ENCODE measurements at places on chromosomes 2 and 18. TPM values are rescaled to one million over a fixed set of nuclear protein-coding genes. Genes with fewer than 3 reads are reported as not detected.

AGXT gene
- total RNA-seq: 0.32 TPM

FOXD4L1 gene
- total RNA-seq: not detected

OR6B2 gene
- not detected for total RNA-seq

PLGLB1 gene
- not detected for total RNA-seq

FRZB gene
- 5.5 TPM for total RNA-seq

DNA sequence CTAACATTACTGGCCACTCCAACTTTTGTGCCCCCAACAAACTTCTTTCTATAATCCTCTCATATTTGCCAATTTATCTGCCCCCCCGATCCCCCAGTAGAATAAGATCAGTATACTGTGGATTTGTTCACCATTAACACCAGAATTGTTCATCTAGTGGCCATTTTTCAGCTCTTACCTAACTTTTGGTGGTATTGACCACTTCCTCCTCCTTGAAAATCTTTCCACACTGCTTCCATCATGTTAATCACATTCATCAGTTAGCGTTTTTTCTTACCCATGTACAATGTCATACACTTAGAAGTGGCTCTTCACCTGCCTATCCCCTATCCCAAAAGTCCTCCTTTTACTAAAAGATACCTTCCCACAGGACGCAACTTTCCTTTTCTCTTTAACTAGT, 6.1 kb downstream of the IMPACT start:
- no peak for DNase-seq

DNA sequence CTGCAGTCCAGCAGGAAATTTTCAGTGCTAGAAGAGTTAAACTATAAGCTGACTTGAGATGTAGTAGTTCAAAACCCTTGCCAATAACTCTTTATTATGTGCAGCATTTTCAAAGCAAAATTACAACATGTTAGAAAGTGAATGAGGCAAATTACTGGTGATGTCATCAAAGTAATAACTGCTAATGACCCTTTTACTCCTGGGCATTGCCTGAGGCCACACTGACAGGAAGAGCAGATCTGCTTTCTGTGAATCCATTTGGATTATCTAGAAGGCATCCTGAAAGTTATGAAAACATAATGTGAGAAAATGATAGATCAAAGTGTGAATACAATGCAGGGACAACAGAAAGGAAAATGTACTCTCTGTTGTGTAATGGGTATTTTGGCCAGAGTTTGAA, 139.6 kb upstream of the TRIB2 start:
- no peak for DNase-seq

DNA sequence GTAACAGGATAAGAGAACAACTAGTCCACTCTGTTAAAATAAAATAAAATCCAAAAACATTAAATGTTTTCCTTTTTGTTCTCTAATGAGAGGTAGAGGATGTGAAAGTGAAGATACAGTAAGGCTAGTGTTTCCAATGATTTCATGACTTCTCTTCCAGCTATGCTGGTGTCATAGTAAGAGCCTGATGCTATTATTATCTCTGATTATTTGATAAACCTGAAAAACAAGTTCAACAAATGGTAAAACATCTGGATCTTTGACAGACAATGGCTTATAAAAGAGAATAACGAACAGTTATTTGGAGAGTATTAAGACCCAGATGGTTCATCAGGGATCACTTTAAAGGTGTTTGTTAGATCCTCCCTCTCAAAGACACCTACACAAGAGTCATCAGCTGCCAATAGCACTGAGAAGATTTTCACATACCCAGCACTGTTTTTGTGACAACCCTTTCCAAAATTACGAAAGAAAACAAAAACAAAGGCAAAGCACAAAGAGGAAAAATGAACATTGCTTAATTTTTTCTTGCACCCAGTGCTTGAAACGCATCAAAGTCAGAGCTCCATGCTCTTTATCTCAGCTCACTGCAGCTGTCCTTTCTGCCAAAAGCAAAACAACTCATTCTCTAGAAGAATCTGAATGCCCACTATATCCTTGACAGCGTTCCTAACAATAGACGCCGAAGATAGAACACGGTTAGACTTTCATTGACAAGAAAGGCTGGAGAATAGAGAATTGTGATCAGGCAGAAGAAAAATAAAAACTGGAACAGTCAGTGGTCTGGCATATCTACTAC, 168.6 kb downstream of the SLC8A1 start:
- no peak for DNase-seq

DNA sequence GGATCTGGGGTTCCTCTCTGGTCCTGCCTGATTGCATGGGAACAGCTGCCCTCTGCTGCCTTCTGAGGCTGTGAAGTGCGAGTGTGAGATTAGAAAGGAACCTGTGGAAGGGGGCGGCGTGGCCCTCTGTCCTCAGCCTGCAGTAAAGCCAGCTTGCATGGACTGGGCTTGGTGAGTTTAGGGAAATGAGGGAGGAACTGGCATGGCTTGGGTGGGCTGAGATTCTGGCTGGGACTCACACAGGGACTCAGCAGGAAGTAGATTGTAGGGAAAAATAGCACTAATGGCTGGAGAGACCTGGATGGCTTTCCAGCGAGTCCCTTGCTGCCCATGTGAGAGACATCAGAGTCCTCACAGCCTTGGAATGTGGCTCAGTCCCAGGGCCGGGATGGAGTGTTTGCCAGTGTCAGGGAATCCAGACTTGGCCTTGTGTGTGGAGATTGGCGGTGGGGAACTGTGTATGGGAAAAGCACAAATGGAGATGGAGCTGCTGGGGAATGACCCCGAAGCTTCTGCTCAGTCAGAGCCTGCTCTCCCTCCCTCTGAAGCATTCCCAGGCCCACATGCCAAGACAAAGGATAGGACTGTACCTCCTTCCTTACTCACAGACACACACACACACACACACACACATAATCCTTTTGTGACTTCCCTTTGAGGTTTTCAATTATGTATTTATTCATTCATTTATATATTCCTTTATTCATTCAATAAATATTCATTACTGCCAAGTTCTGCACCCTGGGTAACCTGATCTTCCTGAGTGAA, 115.4 kb downstream of the ACAA2 start:
- no peak for DNase-seq

DNA sequence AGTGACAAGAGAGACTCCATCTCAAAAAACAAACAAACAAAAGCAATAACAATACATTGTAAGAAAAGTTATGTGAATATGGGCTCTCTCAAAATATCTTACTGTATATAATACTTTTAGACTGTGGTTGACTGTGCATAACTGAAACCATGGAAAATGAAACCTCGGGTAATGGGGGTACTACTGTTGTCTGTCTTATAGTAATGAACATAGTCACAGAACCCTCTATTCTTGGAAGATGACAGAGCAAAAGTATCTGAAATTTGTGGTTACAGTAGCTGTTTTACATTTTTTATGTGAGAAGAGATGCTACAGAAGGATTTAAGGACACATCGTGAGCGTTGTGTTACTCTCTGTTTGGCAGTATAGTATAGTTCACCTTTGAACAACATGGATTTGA, 60.5 kb downstream of the MAP4K4 start:
- DNase-seq: no peak

- no peak for DNase-seq
These were observed 81.4 kb downstream of the DCDC2C start for GRCh38 chr2:3784731-3785130.

- no peak for DNase-seq
These were observed 176.0 kb downstream of the SMAD2 start for GRCh38 chr18:47754311-47755101.

Measured in mesenteric fat pad (tissue), 1 donor.